ENCODE measurements at places on chromosomes 6 and 20. TPM values are rescaled to one million over a fixed set of nuclear protein-coding genes. Genes with fewer than 3 reads are reported as not detected.

ACTL10 gene
- 3.9 TPM for total RNA-seq

DNA sequence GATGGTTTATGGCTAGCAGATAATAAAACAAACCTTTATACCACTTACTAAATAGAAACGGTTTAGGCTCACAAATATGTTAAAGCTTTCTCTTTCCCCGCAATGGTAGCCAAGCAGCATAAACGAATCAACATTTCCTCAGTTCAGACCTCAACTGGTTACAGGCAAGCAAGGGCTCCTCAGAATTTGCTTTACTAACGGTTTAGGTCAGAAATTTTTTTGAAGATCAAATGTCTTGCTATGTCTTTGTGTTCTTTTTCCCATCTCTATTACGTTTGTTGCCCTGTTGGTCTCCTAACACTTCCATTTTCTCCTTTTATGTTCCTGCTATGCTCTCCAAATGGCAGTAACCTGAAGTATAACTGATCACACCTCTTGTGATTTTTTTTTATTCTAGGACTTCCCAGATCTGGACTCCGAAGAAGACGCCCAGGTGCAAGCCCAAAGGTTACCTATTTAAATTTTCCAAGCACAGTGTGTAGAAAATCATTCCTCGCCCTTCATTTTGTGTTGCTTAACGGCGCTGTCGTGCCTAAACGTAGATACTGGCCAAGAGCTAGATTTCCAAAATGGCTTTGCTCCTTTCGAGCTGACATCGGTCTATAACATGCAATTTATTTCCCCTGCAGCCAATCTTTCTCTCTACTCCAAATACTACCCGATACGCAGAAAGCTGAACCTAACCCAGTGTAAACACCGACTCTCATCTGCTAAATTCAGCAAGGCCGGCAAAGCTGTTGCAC lies 717 bp upstream of the ASF1A start:
- no peak for DNase-seq

TRDN gene
- not detected for total RNA-seq

DNA sequence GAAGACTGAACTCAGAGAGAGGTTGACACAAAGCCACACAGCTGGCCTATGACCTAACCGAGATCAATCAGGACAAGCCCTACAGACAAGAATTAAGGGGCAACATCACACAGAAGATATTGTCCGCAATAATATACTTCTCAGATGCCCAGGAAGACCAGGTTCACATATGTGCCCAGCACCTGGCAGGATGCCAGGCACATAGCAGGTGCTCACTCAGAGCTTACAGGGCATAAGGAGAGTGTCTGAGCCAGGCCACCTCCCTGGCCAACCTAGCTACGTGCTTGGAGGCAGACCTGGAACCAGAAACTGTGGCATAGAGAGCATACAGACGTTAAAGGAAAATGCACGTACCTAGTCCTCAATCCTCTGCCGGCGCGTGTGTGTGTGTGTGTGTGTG lies 87.0 kb upstream of the LRFN2 start:
- DNase-seq, result no peak

DNA sequence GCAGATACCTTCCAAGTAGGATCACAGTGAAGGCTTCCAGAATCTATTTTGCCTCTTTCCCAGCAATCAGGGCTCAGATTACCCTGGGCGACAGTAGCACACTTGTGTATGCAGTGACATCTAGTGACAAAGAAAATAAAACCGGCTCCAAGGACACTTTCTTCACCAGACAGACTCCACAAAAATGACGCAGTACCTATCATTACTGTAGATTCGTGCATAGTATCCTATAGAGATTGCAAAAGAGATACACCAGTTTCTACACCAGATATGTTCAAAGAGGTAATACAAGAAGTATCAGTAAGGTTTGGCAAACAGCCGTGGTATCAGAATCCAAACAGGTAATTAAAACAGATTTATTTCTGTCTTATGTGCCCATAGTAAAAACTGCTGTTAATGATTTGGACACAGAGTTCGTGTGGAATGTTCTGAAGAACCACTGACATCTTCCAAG lies 600.4 kb upstream of the JAG1 start:
- no peak for DNase-seq

DNA sequence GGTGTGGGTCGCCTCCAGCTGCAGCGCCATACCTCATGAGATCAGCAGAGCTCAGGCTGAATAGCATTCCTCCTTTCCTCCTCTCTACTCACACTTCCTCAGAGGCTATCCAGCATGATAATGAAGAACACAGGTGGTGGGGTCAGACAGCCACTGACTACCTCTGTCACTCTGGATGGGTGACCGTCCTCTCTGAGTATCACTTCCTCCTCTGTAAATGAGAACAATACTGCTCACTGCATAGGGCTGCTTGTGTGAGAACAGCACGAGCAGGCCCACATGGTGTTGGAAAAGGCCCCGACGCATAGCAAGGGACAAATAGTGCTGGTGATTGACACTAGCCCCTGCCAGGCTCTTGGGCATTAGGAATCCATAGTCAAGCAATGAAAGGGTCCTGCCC lies 239.1 kb downstream of the PRKN start:
- no peak for DNase-seq

DNA sequence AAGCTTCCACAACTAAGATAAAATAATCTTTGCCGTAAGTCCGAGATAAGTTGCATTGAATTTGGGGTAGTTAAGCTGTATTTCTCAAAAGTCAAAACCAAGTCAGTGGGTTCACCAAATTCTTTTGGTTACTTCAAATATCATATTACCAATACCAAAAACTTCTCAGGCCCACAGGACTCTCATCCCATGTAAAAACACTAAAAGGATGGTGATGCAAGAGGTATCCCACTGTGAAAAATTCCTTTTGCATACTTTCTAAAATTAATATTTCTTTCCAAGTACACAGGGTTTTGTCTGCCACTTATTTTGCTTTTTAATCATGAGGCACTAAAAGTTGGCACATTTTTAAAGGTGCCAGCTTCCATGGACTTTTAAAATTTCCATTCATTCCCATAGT lies 151.3 kb downstream of the GJA10 start:
- no peak for DNase-seq

DNA sequence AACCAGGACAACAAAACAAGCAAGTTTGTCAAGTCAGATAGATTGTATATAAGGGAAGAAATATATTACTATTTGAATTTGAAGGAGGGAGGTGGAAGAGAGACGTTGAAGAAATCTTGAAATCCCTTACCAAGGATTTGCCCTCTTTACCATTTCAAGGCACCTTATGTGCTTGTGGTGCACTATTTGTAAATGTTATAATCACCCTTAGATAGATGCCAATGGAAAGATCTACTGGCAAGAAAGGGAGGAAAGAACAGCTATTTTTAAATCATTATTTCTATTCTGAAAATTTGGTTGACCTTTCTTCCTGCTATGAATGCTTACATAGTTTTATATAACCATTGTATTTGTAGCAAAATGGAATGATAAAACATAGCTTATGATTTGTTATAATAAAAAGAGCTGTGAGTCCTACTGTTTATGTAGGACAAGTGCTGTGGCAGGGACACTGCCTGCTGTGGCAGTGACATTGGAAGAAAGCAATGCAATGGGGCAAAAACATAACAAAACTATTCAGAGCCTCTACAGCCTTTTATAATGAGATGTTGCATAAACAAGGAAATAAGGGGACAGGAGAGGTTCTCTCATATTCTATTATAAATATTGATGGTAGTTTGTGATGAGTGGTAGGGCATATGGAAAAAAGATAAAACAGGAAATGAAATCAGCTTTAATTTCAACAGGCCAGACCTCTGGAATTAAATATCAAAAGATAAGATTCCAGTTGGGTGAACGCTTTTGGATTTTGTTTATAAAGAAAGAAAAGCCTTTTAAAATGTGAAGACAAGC lies 1145.2 kb upstream of the GJE1 start:
- DNase-seq, result no peak

- no peak for DNase-seq
Observed at GRCh38 chr20:9179867-9180266, 111.0 kb downstream of the PLCB4 start.

GRCh38 chr6:129138739-129139405 lies 255.9 kb downstream of the LAMA2 start:
- DNase-seq, result no peak

DNA sequence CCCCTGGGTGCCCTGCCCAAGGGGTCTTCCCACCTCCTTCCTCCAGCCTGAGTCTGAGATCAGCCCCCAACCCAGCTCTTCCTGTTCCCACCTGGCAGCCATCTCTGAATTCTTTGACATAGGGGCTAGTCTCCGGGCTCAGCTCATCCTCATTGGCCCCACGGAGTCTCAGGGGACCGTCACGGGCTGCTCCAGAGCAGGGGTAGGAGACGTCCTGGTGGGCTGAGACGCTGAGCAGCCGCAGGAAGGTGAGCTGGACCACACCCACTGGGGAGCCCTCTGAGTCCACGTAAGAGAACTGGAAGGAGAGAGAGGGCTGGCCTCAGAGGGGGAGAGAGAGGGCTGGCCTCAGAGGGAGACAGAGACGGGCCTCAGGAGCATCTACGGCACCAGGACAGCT lies 28.1 kb downstream of the COL11A2 start:
- DNase-seq, result no peak

GRCh38 chr20:8953300-8953699 lies 115.6 kb upstream of the PLCB4 start:
- no peak for DNase-seq

RAMACL gene
- total RNA-seq, result 0.99 TPM

ADGB gene
- total RNA-seq, result 0.19 TPM

DEF6 gene
- 25.9 TPM for total RNA-seq

SEL1L2 gene
- total RNA-seq, result not detected

Measured in esophagus squamous epithelium (tissue), 5 donors.